Activated CD4-positive, alpha-beta T cell treated with anti-CD3 and anti-CD28 coated beads for 24 hours (primary cell): ENCODE measurements at places on chromosomes 7 and 10.
A peak's percentile ranks its signal among the peaks of the same experiment; 100 is the strongest.

DNA sequence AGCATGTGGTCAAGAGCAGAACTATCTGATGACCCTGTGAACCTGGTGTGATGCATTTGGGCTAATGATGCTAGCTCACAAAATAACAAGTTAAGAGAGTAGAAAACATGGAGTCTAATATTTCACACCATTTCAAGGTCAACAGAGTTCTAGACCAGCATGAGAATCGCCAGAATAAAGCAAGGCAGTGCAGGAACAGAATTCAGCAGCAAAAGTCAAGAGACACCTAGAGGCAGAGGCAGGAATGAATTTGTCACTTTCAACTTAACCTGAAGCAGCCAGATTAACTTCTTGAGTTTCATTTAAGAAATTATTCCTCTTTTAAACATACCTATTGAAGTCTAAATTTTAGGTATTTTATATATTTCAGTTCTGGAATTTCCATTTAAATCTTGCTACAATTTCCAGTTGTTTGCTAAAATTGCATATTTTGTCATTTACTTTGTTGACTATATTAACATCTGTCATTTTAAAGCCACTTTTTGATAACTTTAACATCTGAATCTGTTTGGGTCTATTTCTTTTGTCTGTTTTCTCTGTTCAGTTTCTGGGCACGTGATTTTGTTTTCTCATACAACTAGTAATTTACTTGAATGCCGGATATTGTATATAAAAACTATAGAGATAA is 44.2 kb upstream of the PRSS58 start:
- DNase-seq, result no peak

- no peak for DNase-seq
Observed at GRCh38 chr10:18145652-18146051, 5.4 kb downstream of the CACNB2 start.

GRCh38 chr10:18205098-18205834 is 65.0 kb downstream of the CACNB2 start:
- no peak for DNase-seq

DNA sequence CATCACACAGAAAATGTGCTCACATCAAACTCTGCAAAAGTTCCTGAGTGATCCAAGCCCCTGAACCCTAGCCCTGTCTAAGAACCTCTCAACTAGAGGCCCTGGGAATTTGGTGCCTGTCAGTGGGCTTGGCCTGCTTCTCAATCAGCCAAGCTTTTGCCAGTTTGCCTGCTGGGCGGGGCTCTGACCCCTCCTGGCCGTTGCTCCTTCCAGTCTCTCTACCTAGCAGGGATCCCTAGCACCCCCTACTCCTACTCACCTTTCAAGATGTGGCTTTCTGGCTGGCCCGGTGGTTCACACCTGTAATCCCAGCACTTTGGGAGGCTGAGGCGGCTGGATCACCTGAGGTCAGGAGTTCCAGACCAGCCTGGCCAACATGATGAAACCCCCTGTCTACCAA is 2.1 kb downstream of the KLRG2 start:
- DNase-seq, result no peak

- peak; percentile 28 for DNase-seq
Observed at GRCh38 chr10:88385601-88386203, 197.4 kb downstream of the RNLS start.
